ENCODE measurements at places on chromosomes 4 and X.
A peak's percentile ranks its signal among the peaks of the same experiment; 100 is the strongest.

DNA sequence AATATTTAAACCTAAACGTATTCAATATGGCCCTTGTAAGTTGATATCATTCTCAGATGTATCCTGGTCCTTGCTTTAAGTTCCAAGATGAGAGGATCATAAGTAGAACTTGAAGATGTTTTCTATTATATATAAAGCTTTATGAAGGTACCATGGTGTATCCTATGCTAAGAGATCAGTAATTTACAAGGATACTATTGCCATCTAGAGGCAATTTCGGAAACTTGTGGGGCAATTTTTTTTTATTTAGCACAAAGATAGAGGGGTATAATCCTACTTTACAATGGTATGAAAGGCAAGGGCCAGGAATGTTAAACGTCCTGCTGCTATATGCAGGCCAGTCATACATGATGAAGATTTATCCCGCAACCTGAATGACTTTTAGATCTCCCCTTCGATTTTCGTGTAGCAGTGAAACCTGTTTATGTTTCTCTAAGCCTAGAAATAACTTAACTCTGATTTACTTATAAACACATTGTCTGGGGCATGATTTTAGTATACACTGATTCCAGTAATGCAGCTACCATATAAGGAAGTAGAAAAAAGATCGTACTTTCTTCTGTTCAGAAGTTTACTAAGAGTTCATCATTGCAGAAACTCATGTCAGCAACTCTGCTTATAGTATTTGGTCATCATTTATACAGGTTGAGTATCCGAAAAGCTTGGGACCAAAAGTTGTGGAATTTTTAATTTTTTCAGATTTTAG, 2.6 kb downstream of the SLC25A31 start:
- peak; percentile 26 for DNase-seq

DNA sequence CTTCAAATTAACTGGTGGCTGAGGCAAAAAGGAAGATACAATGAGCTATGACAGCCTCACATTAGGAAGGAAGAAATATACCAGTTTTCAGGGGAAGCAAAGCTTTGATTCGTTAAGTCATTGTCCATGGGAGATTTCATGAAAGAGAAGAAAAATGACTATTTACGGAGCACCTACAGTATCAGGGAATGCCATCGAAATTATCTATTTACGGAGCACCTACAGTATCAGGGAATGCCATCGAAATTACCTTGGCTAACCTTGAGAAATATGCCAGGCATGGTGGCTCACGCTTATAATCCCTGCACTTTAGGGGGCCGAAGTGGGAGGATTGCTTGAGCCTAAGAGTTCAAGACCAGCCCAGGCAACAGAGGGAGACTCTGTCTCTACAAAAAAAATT, 28.5 kb upstream of the IQSEC2 start:
- DNase-seq = no peak

DNA sequence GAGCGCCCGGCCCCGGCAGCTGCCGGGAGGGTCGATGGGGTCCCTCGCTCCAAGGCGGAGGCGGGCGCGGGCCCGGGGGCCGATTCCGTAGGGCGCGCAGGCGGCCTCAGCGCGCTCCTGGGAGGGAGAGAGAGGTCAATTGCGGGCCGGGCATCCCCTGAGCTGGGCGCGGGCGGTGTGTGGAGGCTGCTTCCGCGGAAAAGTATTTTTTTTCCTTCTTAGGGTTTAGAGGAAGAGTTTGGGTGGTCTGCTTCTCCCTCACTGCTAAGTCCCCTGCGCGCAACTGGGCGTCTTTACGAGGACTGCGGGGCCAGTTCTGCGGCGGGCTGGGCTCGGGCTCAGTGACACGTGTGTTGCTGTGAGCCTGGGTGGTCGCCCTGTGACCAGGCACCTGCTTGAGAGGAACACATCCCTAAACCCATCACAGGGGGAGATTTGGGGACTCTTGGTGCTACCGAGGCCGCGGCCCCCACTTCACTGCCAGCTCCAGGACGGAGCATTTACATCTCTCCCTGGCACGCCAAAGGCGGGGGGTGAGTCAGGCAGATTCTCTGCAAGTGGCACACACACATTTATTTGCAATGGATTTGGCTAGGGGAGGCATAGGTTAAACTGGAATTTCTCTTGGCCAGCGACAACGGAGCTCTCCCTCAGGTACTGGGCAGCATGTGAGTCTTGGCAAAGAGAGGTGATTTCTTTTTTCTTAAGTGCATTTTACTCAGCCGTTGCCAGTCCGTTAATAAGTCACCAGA, 151.2 kb upstream of the SLC4A4 start:
- DNase-seq = no peak

DNA sequence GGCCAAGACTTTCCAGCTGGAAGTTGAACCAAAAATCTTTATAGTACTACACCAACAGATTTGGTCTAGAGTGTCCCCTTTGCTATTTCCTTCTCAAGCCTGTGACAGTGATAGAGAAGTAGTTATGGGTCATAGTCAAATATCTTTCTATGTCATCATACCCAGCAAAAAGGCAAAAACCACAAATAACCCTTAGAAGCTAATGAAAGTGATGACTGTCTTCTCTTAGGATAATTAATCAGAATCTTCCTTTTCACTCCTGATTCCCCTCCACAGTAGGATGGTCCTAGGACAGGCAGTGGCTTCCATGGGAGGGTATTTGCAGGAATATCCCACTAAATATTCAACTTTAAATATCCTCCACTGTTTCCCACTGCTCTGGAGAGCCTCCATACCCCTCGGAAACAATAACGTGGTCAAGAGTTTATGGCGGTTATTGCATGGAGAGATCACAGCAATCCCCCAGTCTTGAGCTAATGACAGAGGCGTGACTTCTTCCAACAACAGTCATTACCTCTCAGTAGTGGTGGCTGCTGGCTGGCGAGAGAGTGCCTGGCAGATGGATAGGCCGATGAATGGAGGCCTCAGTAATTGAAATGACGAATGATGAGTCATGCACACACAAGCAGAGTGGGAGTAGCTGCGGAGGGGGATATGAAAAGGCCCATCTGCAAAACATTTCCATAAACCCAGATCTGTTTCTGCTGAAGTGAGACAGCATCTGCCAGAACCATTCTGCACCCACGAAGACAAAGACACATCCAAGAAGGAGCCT, 154.9 kb downstream of the STK32B start:
- peak; percentile 86 for DNase-seq

GRCh38 chr4:44668526-44668925, 9.7 kb upstream of the GUF1 start:
- DNase-seq = no peak

- DNase-seq = no peak
Measured at GRCh38 chr4:139581096-139581495, 25.1 kb upstream of the SETD7 start.

DNA sequence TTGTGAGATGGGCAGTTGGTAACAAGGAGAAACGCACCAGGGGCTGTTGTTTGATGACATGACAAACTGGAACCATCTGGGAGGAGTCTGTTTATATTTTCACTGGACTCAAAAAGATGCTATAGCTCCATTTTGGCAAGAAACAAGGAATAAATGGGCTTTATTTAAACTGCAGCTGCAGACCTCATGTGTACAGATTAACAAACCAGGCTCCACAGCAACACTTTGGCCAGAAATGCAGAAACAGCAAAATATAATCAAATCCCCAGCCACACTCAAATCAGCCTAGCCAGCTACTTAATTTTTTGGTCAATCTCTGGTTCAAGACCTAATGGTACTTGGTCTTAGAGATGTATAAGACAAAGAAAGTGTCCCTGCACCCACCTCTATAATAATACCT, 52.7 kb downstream of the ASB9 start:
- DNase-seq = no peak

DNA sequence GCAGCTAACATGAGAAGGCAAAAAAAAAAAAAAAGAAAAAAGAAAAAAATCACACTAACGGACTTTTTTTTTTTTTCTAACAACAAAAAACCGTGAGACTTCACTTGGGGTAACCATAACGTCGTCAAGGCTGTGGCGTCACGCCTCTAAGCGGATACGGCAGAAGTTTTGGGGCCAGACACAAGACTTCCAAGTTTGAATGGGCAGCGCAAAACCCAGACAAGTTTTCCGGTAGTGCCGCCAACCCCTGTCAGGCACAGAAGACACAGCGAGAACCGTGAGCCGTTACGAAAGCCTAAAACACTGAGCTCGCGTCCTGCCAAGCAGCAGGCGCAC, 556 bp upstream of the SMARCA5 start:
- no peak for DNase-seq

- peak; percentile 2 for DNase-seq
Measured at GRCh38 chr4:22356987-22357596, 158.8 kb downstream of the ADGRA3 start.

DNA sequence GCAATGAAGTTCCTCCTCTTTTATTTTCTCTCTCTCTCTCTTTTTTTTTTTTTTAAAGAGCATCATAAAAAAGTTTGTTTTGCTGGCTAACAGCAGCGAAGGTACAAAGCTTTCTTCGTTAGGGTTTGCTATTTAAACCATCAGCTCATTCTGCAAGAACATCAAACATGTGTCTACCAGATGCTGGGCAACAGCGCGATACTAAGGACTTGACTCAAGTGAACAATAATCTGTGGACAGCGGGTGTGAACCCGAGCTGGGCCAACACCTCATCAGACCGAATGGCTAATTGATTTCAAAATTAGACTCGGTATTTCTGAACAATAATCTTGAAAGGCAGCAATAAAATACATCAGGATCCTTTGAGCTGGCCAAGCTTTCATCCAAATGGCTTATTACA, 246.4 kb downstream of the FBXO8 start:
- no peak for DNase-seq

GRCh38 chr4:3202836-3203820, 45.8 kb upstream of the MSANTD1 start:
- no peak for DNase-seq

- no peak for DNase-seq
Measured at GRCh38 chr4:114209584-114209983, 230.1 kb upstream of the ARSJ start.

GRCh38 chr4:6546681-6547447, 28.1 kb upstream of the MAN2B2 start:
- DNase-seq = peak; percentile 8

DNA sequence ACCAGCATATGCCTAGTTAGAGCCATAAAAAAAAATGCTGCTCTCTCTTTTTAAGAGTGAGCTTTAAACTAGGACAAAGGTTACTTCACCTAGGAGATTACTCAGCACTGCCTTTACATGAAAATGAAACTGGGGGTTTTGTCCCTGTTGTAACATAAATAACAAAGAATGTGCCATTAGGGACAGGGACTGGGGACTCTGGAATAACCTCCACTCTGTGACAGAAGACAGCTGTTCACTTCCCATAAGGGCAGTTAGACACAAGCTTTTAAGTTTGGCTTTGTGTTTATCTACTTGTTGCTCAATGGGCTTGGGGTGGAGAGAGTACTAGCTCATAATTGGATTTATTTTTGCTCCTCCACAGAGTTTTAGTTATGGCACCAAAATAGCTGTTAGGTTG, 11.9 kb downstream of the ENPEP start:
- DNase-seq = no peak

- DNase-seq = no peak
Measured at GRCh38 chr4:180538384-180539057, 1704.7 kb upstream of the TENM3 start.

- no peak for DNase-seq
Measured at GRCh38 chr4:185211035-185211434, 1.6 kb downstream of the SNX25 start.

DNA sequence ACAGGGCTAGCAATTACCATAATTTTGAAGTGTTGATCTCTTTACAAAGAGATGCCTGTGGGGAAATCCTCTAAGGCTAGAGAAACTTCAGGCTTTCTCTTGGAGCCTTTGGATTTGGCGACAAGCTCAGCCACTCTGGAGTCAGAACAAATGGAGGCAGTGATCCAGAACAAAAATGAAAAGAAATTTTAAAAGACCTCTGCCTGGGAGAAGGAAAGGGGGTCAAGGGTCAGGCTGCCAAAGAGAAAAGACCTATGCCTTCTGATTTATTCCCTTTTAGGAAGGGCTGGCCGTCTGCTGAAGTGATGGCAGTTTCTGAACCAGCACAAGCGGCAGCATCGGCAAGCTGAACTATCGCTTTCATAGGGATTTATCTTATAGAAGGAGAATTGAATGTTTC, 140.8 kb upstream of the SFRP2 start:
- DNase-seq = no peak

DNA sequence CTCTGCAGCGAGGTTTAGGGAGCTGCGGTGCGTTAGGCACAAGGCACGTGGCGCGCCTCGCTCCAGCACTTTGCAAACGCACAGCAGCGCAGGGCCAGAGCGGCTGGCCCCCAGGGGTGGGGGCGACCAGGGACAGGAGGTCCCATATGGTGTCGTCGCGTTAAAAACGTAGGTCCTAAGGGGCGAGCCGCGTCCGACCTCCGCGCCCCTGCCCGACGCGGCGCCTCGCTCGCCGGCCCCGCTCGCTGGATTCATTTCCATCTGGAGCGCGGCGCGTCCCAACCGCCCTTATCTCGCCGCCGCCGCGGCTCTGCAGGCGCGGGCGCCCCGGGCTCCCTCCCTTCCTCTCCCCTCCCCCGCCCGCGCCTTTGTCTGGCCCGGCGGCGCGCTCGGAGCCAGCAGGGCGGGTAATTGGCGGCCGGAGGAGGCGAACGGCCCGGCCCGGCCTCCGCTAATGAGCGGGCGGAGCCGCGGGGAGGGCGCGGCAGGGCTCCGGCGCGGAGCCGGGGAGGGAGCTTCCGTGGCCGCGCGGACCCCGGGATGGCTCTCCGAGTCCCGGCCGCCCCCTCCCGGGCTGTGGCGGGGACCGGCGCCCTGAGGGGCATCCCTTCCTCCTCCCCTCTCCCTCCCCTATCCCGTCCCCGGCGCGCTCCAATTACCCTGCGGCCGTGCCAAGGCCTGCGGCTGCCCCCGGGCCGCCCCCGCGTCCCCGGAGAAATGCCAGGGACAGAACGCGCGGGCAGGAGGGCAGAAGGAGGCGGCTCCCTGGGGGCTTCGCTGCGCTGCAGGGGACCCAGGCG, 409.0 kb downstream of the BCOR start:
- DNase-seq = no peak

GRCh38 chr4:47155919-47156318, 124.6 kb downstream of the GABRB1 start:
- DNase-seq = no peak

DNA sequence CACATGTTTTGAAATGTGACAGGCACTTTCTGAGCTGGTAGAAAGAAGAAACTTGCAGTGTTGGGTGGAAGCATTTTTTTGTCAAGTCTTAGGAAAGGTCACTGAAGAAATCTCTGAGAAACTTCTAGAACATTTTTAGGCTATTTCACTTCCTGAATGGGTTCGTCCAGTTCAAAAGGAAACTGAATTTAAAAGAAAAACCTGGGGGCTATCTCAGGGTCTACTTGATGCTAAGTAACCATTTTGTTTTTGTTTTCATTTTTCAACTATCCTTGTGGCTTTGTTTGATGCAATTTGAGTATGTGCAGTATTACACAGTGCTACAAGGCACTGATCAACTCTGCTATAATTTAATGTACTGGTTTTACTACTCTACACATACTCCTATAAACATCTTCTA, 34.0 kb upstream of the AMOT start:
- DNase-seq = no peak

- no peak for DNase-seq
Measured at GRCh38 chrX:1600406-1601050, 9.1 kb downstream of the AKAP17A start.

DNA sequence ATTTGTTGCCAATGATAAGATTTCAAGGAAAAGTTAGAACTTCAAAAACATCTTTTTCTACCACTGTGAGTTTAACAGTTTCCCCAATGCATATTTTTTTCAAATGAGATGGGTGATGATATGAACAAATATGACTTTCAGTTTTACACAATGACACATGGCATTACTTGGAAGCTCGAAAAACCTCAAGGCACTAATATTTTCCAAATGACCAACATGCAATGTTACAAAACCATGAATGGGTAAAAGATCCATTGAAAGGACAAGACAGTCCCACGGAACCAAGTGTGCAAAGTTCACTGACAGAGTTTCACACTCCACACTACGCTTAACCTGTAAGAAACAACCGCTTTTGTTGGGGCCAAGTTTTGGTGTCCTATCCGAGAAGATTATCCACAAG, 84.5 kb downstream of the CD99L2 start:
- no peak for DNase-seq
